NCI-H1930 (cell line): ENCODE measurements at places on chromosomes 3 and 15.

- no peak for DNase-seq
Observed at GRCh38 chr3:170563712-170564423, 22.0 kb downstream of the SLC7A14 start.

DNA sequence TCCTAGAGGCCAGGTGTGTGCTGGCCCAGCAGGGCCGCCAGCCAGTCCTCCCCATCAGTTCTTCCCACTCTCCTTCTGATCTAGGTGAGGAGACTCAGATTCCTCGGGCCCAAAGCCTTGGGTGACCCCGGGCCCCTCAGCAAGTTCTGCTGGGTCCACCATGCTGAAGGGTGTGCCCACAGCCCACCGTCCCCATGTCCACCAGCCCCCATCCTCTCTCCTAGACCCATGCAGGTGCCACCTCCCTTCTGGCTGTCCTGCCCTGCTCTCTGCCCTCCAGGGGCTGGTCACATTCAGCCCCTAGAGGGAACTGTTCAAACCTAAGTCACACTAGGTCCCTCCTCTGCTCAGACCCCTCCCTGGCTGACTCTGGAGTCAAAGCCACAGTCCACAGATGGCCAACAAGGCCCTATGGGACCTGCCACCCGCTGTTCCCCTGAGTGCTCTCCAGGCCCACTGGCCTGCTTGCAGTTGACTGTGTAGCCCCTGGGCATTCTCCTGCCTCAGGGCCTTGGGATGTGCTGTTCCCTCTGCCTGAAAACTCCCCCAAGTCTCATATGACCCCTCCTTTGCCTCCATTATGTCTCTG lies 878 bp upstream of the TLR9 start:
- no peak for DNase-seq

DNA sequence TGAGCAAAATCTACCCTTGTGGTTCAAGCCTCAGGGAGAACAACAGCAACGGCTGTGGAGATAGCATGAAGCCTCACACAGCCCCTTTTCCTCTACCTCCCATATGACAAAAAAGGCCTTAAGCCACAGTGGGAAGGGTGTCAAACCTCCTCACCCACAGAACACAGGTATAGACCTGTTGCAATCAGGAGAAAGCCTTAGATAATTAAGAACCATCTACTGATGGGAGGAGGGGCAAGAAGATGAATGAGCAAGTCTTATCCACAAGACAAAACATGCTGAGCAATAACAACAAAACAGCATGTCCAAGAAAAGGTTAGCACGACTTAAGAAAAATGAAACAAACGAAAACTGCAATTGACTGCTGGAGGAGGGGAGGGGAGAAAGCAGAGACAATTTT lies 272.9 kb upstream of the BCHE start:
- DNase-seq: no peak

- peak; percentile 24 for DNase-seq
Observed at GRCh38 chr3:87350367-87351199, 74.2 kb upstream of the POU1F1 start.

DNA sequence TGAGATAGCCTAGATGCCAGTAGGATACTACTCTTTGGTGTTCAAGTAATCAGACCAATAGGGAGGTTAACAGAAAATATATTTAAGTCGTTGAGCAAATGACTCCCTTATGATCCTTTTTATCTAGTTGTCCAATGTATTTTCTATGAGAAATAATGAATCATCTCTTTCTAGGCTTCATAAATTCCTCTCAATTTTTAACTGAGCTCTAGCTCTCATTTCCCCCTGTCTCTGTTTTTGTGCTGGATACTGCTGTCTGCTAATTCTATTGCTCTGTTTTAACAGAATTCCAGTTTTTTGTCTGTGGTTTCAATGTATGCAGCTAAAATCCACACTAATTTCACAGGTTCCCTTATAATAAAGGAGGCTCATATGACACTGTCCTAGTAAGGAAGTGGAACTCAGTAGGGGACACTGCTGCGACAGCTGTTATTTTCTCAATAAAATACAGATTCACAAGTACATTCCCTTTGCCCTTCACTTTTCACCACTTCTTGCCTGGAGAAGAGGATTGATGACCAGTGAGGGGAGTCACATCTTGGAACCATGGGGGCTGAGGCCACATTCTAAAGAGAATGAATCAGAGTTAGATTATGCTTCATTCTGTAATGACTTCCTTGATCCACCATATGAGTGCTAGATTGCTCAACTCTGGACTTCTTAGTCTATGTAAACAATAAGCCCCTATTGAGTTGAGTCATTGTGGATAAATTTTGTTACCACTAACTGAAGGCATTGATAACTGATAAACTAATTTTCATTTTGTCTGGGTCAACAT lies 558.7 kb upstream of the KCNMB2 start:
- DNase-seq: no peak

- no peak for DNase-seq
Observed at GRCh38 chr3:152461460-152461859, 192.7 kb downstream of the MBNL1 start.

DNA sequence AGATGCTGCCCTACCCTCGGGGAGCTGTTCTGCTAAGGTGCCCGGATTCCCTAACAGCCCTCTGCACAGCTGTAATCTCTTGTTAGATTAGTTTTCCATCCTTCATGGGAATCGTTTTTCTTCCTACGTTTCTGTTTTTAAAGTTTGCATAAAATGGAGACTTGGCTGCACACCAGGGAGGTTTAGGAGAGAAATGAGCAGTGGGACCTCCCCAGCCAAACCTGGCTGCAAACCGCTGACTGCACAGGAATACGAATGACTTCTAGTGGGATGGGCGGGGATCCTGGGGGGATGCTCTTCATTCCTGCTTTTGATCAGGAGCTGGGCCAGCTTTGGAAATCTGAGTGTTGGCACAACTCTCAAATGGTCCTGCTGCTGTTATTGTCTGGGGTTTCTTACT lies 77.5 kb downstream of the THSD4 start:
- no peak for DNase-seq

DNA sequence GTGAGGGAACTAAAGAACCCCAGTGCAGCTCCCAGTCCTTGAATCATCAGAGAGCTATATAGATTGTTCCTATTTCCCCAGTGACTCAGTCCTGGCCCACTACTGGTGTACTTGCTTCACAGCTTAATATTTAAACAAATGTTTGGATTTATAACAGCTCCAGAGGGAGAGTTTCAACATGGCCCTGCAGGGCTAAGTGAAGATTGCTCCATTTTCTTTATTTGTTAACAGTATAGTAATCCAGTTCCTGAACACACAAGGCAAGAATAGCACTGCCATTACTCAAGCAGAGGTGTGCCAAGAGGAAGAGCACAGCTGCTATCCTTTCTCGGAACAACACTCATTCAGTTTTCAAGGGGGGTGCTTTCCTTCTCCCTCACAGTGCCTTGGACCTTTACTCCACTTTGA lies 6.5 kb downstream of the SQOR start:
- DNase-seq: no peak

DNA sequence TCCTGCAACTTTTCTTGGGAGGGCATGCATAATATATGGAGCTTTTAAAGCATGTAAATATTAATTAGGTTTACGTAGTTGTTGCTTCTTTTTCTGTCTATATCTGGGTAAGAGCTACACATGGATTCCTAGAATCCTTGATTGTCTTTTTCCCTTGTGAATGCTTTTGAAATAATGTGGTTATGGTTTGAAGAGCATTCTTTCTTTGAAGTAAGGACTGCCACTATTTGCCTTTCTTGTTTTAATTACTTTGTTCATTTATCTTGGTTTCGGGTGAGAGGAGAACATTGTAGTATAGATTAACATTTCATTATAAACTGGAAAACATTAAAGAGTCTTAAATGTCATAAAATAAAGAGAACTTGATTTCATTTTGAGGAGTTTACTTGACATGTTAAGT lies 674.0 kb downstream of the ZBBX start:
- DNase-seq: no peak

DNA sequence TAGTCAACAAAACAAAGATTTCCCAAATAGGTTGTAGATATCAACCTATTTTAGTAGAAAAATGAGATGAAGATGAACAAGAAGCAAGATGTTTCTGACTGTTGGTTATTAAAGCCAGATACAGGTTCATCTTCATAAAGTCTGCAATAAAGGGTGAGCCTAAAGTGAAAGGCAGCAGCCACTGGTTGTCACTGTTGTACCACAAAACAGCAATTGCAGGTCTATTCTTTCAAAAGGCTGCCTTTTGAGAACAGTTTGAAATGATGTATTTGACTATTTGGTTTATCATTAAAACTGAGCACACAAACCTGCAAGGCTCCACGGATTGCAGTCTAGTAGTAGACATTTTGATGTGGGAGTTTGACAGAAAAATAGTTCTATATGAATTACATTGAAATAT lies 543.4 kb downstream of the GBE1 start:
- DNase-seq: no peak

GRCh38 chr3:179958759-179959158 lies 78.0 kb downstream of the PEX5L start:
- DNase-seq: no peak

- no peak for DNase-seq
Observed at GRCh38 chr15:85587707-85588411, 206.9 kb downstream of the KLHL25 start.
